ENCODE measurements at places on chromosomes 4 and X.

GRCh38 chrX:5979338-5979737 is 249.3 kb downstream of the NLGN4X start:
- no peak for DNase-seq

DNA sequence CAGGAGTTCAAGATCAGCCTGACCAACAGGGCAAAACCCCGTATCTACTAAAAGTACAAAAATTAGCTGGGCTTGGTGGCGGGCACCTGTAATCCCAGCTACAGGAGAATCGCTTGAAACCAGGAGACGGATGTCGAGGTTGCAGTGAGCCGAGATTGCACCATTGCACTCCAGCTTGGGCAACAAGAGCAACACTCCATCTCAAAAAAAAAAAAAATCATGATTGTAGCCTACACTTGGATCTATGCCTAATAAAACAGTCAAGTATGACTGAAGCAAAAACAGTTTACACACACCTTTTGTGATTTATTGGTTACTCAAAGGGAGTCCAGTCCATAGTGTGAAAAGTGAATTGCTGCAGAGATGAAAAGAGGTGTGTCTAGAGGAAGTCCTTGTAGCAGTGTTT is 34.7 kb upstream of the TASL start:
- no peak for DNase-seq

GRCh38 chrX:149198980-149199732 is 305.9 kb downstream of the IDS start:
- no peak for DNase-seq

GRCh38 chr4:144360146-144360793 is 219.8 kb upstream of the GYPA start:
- no peak for DNase-seq

- no peak for DNase-seq
These were observed 13.1 kb downstream of the SCML1 start for GRCh38 chrX:17750436-17750835.

- no peak for DNase-seq
These were observed 60.4 kb upstream of the PLAC8 start for GRCh38 chr4:83174844-83175414.

DNA sequence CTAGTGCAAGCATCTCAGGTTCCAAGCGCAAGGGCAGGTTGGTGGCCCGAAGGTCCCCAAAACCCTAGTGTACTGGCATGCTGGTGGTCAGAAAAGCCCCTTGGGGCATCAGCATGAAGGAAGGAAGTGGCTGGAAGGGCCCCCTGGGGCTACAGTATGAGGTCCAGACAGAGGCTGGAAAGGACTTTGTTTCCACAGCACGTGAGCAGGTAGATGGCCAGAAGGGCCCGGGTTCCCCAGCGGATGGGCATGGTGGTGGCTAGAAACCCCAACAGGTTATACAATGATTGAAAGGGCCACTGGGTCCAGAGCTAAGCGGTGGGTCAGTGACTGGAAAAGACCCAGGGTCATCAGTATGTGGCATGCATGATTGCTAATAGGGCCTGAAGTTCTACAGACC is 34.7 kb upstream of the DCAF8L1 start:
- DNase-seq = no peak

DNA sequence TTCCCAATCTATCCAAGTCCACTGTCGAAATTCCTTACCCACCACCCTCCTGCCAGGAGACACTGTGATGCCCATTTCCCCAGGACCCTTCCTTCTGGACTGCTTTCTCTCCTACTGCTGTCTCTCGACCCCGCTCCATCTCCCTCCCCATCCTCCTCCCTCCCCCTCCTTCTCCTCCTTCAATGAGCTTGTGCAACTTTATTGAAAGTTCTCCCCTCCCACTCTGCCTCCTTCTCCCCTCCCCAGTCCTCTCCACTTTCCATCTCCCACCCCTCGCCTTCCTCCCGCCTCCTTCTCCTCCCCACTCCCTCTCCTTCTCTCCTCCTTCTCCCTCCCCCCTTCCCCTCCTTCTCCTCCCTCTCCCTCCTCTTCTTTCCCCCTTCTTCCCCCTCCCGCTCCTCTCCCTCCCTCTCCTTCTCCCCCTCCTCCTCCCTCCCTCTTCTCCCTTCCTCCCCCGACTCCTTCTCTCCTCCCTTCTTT is 116.6 kb upstream of the FAT1 start:
- no peak for DNase-seq

All from BE2C (cell line).